ENCODE measurements at places on chromosomes 7 and 10.

DNA sequence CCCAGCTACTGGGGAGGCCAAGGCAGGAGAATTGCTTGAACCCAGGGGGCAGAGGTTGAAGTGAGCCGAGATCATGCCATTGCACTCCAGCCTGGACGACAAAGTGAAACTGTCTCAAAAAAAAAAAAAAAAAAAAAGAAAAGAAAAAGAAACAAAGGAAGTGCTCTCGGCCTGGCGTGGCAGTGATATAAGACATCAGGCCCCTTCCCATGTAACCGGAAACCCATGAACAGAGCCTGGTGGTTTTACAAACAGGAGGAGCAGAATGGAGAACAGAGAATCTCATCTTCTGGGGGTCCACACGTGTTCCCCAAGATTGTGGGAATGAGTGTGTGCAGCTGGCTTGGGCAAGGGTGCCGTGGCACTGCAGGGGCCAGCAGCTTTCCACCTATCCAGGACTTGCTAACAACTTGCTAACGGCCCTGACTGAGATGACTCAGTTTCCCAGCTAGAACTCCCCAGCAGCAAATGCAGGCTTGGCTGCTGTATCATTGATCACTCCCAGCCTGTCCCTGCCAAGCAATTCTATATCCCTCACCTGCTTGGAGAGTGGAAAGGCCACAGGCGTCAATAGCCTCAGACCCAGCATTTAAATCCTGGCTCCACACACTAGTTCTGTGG is 103.0 kb downstream of the COL26A1 start:
- H3K27me3 ChIP-seq = no peaks in the 10 kb centered on the region
- no peak overlapping the region for H3K27ac ChIP-seq
- H3K4me3 ChIP-seq = no peak overlapping the region
- DNase-seq = no peak
- H3K36me3 ChIP-seq = no peaks in the 10 kb centered on the region

GRCh38 chr10:100346765-100347567 is at the start of gene SCD:
SCD (plus strand) TSS chr10:100347233; CDS start chr10:100347505, 272 bp downstream.
- DNase-seq = peak; percentile 70
- no peaks in the 10 kb centered on the region for H3K36me3 ChIP-seq
- no peak within 1 kb of the TSS for H3K27ac ChIP-seq
- H3K27me3 ChIP-seq = no peaks in the 10 kb centered on the region
- peak within 1 kb of the TSS; percentile 23 for H3K4me3 ChIP-seq
- H3K4me1 ChIP-seq = peaks cover 14% of the 10 kb centered on the region

DNA sequence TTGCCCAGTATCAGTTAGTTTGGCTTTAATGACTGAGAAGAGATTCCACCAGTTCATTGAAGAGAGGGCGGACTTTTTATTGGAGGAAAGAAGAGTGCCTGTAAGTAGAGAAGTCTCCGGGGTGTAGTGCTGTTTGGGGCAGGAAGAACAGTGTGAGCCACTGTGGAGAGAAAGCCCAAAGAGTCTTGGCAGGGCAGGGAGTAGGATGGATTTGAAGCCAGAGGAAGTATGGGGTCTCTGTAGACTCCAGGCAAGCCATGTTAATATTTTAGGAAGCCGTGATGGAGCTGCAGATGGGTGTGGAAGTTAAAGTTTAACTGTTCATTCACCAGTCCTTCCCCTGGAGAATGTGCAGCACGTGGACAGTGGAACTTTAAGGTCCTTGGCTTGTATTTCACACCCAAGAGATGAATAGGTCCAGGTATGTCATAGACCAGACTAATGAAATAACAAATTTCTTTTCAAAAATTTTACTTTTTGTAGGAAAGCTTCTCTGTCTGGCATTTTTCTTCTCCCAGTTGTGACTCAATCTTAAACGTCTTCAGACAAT is 54.1 kb downstream of the TCF7L2 start:
- H3K4me1 ChIP-seq = peaks cover 29% of the 10 kb centered on the region
- no peak for DNase-seq
- no peaks in the 10 kb centered on the region for H3K36me3 ChIP-seq
- H3K27ac ChIP-seq = no peak overlapping the region

- no peaks in the 10 kb centered on the region for H3K27me3 ChIP-seq
- no peak overlapping the region for H3K4me3 ChIP-seq
- H3K4me1 ChIP-seq = no peaks in the 10 kb centered on the region
- no peak for DNase-seq
- H3K36me3 ChIP-seq = no peaks in the 10 kb centered on the region
- no peak overlapping the region for H3K27ac ChIP-seq
Observed at GRCh38 chr7:83947260-83947659, 247.3 kb downstream of the SEMA3A start.

DNA sequence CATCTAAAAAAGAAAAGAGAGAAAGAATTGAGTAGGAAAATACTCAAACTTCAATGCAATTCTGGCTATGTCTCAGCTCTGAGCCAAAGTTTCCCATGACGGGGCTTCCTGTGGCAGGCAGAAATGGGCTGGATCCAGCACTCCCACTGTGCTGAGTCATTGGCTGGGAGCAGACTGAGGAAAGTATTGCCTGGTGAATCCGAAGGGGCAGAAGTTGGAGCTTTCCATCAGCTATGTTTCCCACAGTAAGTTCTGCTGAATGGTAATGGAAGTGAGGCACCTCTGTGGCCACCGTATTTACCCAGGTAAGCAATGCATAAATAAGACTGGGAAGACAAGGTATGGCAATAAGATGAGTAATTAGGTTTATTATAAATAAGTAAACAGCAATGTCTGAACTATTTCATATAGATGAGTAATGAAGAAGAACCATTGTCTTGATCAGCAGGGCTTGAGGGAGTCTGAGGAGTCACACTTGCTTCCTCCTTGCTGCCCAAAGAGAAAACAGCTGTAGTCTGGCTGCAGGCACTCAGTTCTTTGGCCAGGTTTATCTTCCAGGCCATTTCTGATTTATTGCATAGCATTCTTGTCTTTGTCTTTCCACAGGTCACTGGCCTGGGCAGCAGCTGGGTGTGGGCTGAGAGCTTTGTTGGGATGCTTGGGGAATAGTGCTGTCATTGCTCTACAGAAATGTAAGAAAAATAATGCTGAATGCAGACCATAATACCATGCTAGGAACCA is 255.3 kb downstream of the DNAJB9 start:
- H3K27me3 ChIP-seq = no peaks in the 10 kb centered on the region
- H3K36me3 ChIP-seq = no peaks in the 10 kb centered on the region
- no peaks in the 10 kb centered on the region for H3K4me1 ChIP-seq
- no peak overlapping the region for H3K27ac ChIP-seq

DNA sequence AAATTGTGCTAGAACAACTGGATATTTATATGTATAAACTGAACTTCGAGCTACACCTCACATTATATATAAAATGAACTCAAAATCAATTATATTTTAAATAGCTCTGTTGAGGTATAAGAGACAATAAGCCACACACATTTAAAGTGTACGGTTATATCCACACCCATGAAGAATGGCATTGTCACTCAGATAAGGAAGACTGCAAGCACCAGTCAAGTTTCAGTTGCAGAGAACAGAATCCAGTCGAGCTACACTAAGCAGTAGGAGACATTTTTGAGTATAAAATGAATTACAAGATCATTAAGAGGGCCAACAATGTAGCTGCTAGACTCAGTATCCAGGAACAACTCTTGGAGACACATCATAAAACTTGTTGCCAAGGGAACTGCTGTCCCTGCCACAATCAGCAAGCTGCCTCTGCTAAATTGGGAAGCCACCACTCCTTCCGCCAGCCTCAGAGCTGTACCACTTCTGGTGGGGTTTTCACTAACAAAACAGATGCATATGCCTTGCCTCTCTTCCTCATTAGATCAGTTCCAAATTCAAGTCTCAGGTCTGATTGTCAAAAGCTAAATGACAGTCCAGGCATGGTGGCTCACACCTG is 19.6 kb upstream of the GPNMB start:
- DNase-seq = no peak
- H3K27me3 ChIP-seq = no peaks in the 10 kb centered on the region
- no peak overlapping the region for H3K4me3 ChIP-seq
- H3K27ac ChIP-seq = no peak overlapping the region
- H3K36me3 ChIP-seq = no peaks in the 10 kb centered on the region

DNA sequence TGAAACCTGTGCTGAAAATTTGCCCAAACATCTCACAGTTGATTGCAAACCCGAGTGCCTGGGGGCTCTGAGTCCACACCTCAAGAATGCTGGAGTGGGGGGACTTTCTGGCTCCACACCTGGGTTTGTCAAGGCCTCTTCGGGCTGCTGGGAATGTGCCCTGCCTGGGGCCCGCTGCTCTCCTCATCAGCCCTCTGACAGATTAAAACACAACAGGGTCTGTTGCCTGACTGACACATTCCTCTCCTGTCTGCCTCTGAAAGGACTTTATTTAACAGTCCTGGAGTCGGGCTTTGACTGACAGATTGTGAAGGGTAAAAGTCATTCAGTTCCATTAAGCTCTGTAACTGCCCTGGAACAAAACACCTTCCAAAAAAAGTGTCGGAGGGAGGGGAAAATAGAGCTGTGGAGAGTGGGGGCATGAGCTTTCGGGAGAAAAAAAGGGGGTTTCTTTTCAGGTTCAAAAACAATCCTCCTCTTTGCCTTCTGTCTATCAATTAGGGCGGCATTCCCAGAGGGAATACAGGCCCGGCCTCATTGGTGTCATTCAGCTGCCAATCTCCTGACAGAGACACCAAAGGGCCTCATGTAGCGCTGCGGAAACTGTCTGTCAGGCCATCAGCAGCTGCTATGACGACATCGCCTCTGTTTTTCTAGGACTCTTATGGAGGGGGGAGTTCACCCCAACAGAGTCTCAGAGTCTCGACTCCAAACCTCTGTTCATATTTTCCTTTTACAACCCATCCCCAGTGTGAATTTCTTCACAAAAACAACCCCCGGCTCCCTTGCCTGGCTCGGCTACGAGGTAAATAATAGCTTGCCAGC is 398.8 kb upstream of the NFE2L3 start:
- H3K27me3 ChIP-seq = no peaks in the 10 kb centered on the region
- no peaks in the 10 kb centered on the region for H3K4me1 ChIP-seq
- DNase-seq = no peak
- no peak overlapping the region for H3K27ac ChIP-seq
- no peak overlapping the region for H3K4me3 ChIP-seq
- no peaks in the 10 kb centered on the region for H3K36me3 ChIP-seq

GRCh38 chr10:132434405-132435005 is 37.5 kb downstream of the PWWP2B start:
- H3K36me3 ChIP-seq = no peaks in the 10 kb centered on the region
- H3K4me1 ChIP-seq = peaks cover 5% of the 10 kb centered on the region
- H3K27ac ChIP-seq = no peak overlapping the region

- DNase-seq = no peak
- H3K4me3 ChIP-seq = no peak overlapping the region
- no peak overlapping the region for H3K27ac ChIP-seq
- H3K27me3 ChIP-seq = no peaks in the 10 kb centered on the region
- peaks cover 33% of the 10 kb centered on the region for H3K4me1 ChIP-seq
Observed at GRCh38 chr7:55508221-55509011, 63.9 kb downstream of the VOPP1 start.

DNA sequence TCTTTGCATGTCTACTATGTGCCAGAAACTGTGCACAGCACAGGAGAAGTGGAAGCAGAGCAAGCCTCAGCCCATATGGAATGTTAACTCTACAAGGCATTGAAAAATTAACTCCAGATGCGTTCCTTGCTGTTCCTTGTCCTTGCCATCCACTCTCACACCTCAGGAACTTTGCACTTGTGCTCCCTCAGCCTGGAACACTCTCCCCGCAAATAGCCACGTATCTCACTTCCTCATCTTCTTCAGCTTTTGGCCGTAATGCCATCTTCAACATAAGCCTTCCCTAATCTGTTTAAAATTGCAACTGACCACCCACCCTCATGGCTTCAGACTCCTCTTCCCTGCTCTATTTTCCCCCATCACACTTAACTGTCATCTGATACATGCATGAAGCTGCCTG is 83.2 kb upstream of the CAPZA2 start:
- no peaks in the 10 kb centered on the region for H3K27me3 ChIP-seq
- no peaks in the 10 kb centered on the region for H3K36me3 ChIP-seq
- no peak overlapping the region for H3K27ac ChIP-seq
- DNase-seq = no peak

- no peak for DNase-seq
- H3K4me1 ChIP-seq = peaks cover 44% of the 10 kb centered on the region
- H3K27ac ChIP-seq = no peak overlapping the region
Observed at GRCh38 chr7:150938566-150938965, 39.6 kb downstream of the KCNH2 start.

DNA sequence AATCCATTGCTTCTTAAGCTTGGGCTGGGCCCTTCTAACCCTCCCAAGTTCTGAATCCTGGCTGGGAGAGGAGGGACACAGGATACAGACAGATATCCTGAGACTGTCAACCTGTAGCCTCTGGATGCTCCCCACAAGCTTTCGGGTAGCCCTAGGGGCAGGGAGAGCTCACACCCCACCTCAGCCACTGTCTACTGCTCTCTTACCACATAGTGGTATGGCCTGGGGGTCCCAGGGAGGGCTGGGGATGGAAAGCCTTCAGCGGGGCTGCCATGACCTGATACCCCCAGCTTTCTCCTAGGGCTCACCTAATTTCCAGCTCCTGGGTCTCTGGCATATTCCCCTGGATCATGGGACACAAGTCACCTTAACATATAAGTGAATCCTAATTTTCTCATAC is 25.1 kb downstream of the CRHR2 start:
- DNase-seq = no peak
- H3K4me1 ChIP-seq = no peaks in the 10 kb centered on the region
- H3K27me3 ChIP-seq = no peaks in the 10 kb centered on the region
- no peak overlapping the region for H3K4me3 ChIP-seq

- no peak for DNase-seq
- H3K4me1 ChIP-seq = no peaks in the 10 kb centered on the region
- H3K27ac ChIP-seq = no peak overlapping the region
- H3K36me3 ChIP-seq = no peaks in the 10 kb centered on the region
Observed at GRCh38 chr7:71937840-71938371, 474.2 kb downstream of the CALN1 start.

- H3K36me3 ChIP-seq = no peaks in the 10 kb centered on the region
- no peak for DNase-seq
- no peak overlapping the region for H3K27ac ChIP-seq
- H3K27me3 ChIP-seq = no peaks in the 10 kb centered on the region
- peaks cover 5% of the 10 kb centered on the region for H3K4me1 ChIP-seq
- no peak overlapping the region for H3K4me3 ChIP-seq
Observed at GRCh38 chr7:30799976-30800661, 28.9 kb downstream of the MINDY4 start.

DNA sequence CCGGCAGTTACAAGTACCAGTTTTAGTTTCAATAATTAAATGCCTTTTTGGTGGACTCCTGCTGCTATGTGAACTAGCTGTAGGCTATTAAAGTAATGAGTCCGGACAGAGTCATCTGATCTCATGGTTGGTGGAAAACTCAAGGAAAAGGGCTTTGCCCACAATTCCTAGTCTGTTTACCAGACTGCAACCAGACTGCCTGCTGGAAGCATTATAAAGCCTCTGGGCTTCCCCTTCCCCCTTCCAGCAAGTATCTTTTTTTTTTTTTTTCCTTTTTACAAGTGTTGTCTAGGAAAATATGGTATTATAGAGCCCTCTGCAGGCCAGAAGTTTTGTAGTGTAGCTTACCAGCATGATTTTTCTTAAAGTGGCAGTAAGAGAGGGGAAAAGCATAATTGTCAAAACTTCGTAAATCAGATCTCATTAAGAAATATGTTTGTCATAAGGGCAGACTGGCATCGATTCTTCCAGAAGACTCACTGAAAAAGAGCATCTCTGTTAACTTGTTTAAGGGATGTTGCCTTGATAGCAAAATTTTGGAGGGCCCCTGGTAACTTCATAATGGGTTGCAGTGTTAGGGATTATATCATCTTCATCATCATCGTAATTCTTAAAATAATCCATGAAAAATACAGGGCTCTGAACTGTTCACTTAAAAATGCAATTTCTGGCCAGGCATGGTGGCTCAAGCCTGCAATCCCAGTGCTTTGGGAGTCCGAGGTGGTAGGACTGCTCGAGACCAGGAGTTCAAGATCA is 181.3 kb downstream of the TAX1BP1 start:
- H3K36me3 ChIP-seq = no peaks in the 10 kb centered on the region
- DNase-seq = peak; percentile 25
- no peak overlapping the region for H3K4me3 ChIP-seq

Data from CD4-positive, alpha-beta memory T cell (primary cell).